Astrocyte (in vitro differentiated cells and primary cell): ENCODE measurements at places on chromosomes 7 and 10. TPM values are rescaled to one million over a fixed set of nuclear protein-coding genes. Genes with fewer than 3 reads are reported as not detected.

GRCh38 chr7:157714166-157715070 is 377.6 kb downstream of the DNAJB6 start:
- H3K4me3 ChIP-seq, result no peak overlapping the region
- H3K27ac ChIP-seq, result no peak overlapping the region
- no peaks in the 10 kb centered on the region for H3K4me1 ChIP-seq
- no peak for DNase-seq
- no peaks in the 10 kb centered on the region for H3K36me3 ChIP-seq
- no peaks in the 10 kb centered on the region for H3K27me3 ChIP-seq

DNA sequence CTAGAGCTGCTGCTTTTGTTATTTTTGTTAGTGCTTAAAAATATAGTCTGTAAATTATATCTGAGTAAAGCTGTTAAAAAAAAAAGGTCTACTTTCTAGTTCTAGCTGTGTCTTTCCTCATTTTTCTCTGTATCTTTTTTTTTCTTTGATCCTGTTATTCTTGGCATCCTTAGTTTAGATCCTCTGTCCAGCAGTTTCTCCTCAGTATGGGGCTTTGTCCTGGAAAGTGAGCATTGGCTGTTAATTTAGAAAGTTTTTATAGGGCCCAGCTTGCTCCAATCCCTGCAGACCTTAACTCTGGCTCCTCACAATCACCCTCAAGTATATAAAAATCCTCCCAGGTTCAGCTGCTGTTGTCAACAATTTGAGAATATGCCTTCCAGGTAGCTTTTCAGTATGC is 23.5 kb downstream of the DDX50 start:
- no peaks in the 10 kb centered on the region for H3K4me1 ChIP-seq
- H3K27ac ChIP-seq, result no peak overlapping the region
- peak; percentile 14 for DNase-seq

The MLXIPL gene
- total RNA-seq, result 0.41 TPM in 1 of 2 replicates, not detected in the other

The PRSS37 gene
- total RNA-seq, result not detected in 2 replicates

The GPR15LG gene
- total RNA-seq, result not detected in 2 replicates
